ENCODE measurements at places on chromosomes 3 and 15.

DNA sequence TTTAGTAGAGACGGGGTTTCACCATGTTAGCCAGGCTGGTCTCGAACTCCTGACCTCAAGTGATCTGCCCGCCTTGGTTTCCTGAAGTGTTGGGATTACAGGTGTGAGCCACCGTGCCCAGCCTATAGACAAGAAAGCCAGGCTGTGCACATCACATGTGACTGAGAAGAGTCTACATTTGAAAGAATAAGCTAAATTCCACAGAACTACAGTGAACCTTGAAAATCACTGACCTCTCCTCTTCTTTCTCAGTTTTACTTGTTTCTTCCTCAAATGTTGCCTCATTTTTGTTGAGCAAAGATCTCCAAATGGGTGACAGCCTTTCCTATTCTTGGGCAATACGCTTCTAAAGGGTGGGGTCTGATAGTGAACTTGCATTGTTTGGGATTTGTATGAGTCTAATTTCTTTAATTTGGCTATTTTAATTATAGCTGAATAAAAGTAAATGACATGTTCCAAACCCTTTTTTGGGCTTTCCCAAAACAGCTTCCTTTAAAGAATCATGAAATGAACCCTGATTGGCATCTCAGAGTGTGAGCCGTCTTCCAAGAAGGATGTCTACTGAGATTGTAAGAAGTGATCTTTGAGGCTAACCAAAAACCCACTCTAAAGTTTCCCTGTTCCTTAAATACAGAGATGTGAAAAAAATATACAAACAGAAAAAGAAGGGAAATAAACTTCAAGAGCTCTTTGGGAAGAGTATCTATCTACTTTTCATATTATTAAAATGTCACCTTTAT is 21.6 kb upstream of the SPTBN5 start:
- DNase-seq: no peak

- no peak for DNase-seq
These were observed 34.1 kb upstream of the FBLN2 start for GRCh38 chr3:13514639-13515435.

DNA sequence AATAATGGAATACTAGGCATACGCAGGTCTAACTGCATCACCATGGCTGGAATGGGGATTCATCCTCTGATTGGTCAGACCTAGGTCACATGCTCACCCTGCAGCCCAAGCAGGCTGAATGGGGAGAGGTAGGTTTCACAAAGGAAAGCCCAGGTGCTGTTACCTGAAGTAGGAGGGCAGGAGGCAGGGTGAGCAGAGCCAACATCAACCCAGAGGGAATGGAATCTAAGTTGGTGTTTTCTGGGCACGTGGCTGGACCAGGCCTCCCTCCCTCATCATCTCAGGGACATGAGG is 6.7 kb upstream of the H1-8 start:
- no peak for DNase-seq

DNA sequence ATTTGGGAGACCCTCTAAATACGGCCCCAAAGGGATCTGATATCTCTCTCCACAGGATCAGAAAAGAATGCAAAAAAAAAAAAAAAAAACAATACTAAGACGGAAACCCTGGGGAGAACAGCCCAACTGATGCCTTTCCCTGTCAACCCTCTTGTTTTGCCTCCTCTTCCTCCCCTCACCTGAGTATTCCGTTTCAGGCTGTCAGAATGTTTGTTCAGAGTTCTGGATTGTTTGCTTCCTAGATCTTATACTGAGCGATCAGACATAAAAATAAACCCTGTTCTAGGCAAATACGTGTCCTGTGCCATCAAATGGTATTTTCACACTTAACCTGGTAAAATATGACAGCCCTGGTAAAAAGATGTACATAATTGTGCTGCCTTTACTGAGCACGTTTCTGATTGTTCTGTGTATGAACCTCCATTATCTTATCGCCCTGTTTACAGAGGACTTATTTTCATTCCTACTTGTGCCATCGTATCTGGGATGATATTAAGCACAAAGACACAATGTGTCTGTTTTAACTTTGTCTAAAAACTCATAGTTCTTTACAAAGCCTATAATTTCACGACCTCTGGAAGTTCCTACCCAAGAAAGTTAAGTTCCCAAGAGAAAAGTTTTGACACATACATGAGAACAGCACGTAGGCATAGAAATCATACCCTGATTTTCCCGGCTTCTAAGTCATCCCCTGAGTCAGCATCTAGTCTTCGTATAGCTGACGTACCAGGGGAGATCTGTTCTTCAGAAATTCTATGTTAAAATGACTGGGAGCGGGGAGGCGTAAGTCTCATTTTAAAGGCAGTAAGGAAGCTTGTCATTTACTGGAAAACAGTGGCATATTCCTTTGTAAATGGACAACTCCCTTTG is 856 bp downstream of the ZBTB38 start:
- DNase-seq: no peak

GRCh38 chr15:47542312-47542989 is 174.9 kb upstream of the SEMA6D start:
- DNase-seq: no peak

DNA sequence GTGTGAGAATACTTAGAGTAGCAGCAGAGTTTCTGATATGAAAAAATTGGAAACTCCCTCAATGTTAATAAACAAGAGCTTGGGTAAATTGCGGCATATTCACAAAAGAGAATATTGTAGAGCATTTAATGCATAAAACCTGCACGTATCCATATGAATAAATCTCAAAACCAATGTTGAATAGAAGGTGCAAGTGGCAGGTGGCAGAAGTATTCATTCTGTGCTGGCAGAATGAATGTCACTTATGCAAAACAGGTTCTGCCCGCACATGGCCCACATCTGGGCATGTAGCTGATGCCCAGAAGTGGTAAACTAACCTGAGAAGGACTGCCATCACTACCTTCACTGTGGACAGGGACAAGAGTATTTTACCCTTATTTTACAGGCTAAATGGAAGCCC is 14.1 kb upstream of the PRSS50 start:
- DNase-seq: no peak

- DNase-seq: no peak
These were observed 14.1 kb upstream of the SCAANT1 start for GRCh38 chr3:63926309-63926708.

GRCh38 chr15:86157606-86158293 is 78.1 kb downstream of the AGBL1 start:
- DNase-seq: no peak

DNA sequence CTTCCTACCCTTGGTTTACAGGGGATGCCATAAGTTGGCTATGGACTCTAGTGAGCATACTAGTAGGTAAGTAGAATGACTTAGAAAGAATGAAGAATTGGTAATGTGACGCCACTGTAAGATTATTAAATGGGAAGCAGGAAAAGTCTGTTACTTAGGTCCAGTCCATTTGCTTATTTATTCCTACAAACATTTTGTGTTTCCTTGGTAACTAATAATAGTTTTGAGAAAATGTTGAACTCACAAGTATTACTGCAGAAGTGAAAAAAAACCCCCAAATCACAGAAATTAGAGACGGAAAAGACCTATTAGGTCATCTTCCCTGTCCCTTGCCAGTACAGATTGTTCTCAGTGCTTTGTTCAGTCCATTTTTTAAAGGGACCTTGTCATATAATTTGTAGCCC is 63.5 kb downstream of the CMSS1 start:
- DNase-seq: no peak

DNA sequence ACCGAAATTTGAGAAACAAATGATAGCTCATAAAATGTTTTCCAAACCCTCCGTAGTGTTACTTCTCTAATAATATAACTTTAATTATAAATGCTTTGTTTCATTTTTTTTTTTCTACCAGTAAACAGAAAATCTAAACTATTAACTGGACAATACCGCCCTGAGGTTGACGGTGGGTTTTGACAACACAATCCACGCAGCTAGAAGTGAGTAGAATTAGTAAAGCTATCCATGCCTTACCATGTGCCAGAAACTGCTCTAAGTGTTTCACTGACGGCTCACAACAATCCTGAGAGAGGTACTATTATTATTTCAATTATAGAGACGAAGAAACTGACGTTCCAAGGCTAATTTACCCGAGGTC is 410 bp downstream of the NDUFAF1 start:
- no peak for DNase-seq

DNA sequence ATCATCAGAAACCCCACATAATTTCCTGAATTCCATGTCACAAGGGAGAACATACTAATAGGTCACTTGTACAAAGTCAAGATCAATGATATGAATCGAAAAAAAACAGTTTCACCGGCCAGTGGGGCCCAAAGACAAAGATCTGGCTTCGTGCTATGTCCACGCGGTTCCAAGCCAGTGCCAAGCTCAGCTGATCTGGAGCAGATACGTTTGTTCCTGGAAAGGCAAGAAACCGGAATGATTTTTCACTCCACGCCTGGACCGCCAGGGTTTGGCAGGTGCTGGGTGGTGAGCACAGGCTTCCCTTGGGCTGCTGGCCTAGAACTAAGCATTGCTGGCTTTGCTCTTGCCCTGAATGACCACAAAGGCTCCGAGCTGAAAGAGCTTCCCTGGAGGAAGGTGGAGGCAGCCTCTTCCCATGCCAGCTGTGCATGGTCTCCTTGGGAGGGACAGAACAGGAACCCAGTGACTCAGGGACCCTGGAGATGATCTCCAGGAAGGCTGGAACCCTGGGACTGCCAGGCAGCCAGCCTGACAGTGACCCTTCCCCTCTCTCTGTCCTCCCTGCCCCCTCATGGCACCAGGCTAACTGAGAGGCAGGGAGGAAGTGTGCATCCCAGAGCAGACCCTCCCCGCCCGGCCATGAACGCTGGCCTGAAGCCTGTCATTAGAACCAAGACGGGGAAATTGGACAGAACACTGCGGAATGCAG is 40.9 kb downstream of the TRPM1 start:
- DNase-seq: no peak

GRCh38 chr15:65981837-65982626 is 112.7 kb downstream of the RAB11A start:
- peak; percentile 60 for DNase-seq

GRCh38 chr3:69324362-69325025 is 61.4 kb downstream of the FRMD4B start:
- DNase-seq: no peak

Data from stimulated activated CD4-positive, alpha-beta T cell treated with anti-CD3 and anti-CD28 coated beads, Interleukin-2, amount 100 ng/mL, for 24 hours (primary cell).